DMS 273 treated with DMSO at 0.1 percent for 48 hours (cell line): ENCODE measurements at places on chromosomes 2 and 18.

GRCh38 chr18:63186520-63187222 is 132.9 kb downstream of the BCL2 start:
- no peak for DNase-seq

DNA sequence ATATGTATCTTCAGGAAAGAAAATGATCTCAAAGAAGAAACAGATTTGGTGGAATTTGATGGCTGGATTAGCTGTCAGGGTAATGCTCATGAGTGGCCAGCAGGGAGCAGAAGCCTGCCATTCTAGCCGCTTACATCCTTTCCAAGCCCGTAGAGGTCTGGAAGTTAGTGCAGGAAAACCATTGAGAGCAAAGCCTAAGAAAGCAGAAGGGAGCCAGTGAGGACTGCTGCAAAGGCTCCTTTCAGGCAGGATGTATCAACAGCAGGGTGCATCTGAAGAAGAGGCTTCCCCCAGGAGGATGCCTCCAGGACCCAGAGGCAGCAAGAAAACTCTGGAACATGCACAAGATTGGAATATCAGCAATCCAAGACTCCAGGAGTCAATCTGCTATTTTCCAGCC is 22.9 kb upstream of the LBH start:
- DNase-seq = peak; percentile 30

DNA sequence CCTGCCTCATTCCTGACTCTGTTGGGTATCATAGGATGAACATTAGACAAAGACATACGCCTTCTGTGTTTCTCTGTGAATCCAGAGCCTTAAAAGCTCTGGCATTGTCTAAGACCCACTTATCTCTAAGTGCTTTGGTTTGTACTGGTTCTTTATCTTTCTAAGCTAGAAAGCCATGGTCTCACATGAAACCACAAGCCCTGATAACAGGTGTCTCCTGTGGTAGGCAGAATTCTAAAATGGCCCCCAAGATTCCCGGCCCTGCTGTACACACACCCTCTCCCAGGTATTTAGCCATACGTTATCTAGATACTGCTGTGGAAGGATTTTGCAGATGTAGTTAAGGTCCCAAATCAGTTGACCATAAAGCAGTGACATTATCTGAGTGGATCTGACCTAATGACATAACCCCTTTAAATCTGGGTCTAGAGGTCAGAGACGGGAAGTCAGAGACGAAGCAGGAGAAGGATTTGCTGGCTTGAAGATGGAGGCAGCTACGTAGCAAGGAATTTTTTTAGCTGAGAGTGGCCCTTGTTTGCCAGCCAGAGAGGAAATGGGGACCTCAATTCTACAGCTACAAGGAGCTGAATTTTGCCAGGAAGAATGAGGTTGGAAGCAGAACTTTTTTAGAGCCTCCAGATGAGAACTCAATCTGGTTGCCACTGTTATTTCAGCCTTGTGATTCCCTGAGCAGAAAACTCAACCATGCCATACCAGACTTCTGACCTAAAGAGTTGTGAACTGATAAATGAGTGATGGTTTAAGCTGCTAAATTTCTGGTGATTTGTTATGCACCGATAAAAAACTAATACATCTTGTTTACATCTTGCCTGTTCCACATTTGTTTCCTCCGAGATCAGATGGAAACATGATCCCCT is 186.7 kb downstream of the CAMKMT start:
- no peak for DNase-seq

DNA sequence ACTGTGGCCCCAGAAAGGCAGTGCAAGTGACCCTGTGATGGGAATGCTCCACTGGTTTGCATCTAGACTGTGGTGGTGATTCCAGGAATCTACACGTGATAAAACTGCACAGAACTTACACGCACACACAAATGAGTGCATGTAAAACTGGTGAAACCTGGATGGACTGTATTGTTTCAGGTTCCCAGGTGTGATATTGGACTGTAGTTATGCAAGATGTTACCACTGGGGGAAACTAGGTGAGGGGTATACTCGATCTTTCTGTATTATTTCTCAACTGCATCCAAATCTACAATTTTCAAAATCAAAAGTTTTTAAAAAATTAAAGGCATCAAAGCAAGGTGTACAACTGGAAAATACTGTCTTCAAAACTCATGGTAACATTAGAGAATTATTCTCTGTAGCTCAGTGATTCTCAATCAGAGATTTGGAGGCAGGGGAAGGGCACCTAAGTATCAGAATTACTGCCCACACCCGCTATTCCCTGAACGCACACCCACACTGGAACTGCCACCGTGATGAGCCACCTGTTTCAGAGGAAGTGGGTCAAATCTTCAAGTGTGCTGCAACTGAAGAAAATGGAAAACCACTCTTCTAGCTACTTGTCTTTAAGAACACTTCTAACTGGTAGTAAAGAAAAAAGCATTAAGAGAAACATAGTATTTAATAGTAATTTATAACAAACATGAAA is 26.7 kb downstream of the PTPN2 start:
- DNase-seq = no peak

GRCh38 chr2:197674591-197674990 is 796 bp downstream of the RFTN2 start:
- DNase-seq = no peak

GRCh38 chr2:133641942-133642725 is 73.9 kb upstream of the NCKAP5 start:
- no peak for DNase-seq

DNA sequence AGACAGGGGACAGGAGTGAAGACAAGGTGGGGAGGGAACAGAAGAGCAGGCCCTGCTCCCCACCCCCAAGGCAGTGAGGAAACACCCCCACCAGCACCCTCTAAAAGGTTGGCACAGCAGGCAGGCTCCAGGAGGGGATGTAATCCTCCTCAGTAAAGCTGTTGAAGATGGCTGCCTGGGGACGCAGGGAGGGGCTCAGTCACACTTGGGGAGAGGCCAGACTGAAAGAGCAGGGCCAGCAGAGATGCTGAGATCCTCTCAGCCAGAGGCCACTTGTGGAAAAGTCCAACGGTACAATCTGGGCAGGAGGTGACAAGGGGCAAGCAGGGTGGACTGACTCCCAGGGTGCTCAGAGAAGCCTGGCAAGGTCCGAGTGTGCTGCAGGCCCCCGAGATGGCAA is 154.8 kb upstream of the ID2 start:
- DNase-seq = no peak

- DNase-seq = no peak
These were observed 8.2 kb upstream of the CHRNA1 start for GRCh38 chr2:174772472-174772801.

DNA sequence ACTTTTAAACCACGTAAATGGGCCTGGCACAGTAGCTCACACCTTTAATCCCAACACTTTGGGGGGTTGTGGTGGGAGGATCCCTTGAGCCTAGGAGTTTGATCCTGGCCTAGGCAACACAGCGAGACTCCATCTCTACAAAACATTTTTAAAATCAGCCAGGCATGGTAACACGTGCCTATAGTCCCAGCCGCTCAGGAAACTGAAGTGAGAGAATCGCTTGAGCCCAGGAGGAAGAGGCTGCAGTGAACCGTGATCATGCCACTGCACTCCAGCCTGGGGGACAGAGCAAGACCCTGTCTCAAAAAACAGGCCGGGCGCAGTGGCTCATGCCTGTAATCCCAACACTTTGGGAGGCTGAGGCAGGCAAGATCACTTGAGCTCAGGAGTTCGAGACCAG is 12.2 kb downstream of the ROCK1 start:
- DNase-seq = no peak

DNA sequence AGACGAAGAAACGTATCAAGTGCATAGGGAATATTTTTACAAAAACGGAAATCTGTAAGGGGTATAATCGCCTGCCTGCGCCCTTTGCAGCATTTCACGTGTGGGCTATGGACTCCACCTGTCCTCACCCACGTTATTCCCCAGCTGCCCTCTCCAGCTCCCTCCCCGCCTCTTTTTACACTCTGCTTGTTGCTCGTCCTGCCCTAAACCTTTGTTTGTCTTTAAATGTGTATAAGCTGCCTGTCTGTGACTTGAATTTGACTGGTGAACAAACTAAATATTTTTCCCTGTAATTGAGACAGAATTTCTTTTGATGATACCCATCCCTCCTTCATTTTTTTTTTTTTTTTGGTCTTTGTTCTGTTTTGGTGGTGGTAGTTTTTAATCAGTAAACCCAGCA is 169.4 kb upstream of the SIX3 start:
- no peak for DNase-seq

- DNase-seq = no peak
These were observed 158.5 kb downstream of the CDC42EP3 start for GRCh38 chr2:37512971-37513370.

GRCh38 chr2:48504647-48505327 is 25.2 kb upstream of the STON1 start:
- no peak for DNase-seq

- DNase-seq = peak; percentile 9
These were observed 78.5 kb downstream of the ACSL3 start for GRCh38 chr2:222939208-222939856.

- DNase-seq = no peak
These were observed 891.6 kb upstream of the CRIM1 start for GRCh38 chr2:35463805-35464596.

GRCh38 chr2:209469481-209469880 is 45.6 kb downstream of the MAP2 start:
- DNase-seq = no peak

GRCh38 chr2:6755456-6755855 is 110.3 kb downstream of the CMPK2 start:
- DNase-seq = no peak

DNA sequence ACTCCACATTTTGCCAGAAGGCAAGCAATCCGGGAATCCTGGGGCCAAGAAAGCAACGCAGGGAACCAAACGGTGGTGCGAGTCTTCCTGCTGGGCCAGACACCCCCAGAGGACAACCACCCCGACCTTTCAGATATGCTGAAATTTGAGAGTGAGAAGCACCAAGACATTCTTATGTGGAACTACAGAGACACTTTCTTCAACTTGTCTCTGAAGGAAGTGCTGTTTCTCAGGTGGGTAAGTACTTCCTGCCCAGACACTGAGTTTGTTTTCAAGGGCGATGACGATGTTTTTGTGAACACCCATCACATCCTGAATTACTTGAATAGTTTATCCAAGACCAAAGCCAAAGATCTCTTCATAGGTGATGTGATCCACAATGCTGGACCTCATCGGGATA is 26.8 kb downstream of the B3GNT2 start:
- DNase-seq = no peak

DNA sequence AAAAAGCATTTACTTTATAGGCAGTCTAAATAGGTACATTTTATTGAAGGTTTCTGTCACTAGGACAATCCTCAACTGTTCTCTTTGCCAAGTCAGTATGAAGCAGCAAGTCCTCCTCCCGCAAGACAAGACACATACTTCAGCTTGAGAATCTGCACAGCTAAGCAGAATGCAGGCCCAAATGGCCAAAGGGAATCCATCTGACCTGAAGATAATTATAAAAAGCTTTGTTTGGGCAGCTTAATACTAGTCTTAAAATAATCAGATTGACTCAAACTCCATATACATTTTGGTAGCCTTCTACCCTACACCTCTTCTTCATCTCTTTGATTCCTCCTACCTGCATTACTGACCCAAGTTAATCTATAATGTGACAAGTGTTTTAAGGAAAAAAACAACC is 1.8 kb downstream of the LANCL1 start:
- no peak for DNase-seq

DNA sequence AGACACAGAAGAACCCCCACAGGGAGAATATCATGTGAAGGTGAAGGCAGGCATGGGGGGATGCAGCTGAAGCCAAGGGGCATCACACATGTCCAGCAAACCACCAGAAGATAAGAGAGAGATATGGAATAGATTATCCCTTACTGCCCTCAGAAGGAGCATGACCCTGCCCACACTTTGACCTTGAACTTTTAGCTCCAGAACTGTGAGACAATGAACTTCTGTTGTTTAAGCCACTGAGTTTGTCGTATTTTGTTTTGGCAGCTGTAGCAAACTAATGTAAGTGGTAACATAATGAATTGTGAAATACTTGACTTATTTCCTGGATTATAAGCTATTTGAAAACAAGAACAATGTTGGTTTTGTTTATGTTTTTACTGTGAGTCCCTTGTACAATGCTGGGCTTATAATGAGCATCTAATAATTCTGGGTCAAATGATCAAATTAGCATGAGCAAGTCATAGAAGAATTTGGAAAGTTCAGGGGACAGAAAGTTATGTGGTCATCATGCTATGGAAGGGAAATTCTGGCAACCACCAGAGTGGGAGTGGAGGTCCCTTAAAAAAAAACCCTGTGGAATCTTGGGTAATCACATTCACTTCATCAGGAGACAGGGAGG is 541.0 kb upstream of the KLHL29 start:
- DNase-seq = no peak

GRCh38 chr2:169649278-169649677 is 44.9 kb downstream of the CFAP210 start:
- DNase-seq = no peak

GRCh38 chr2:100972452-100972851 is 29.6 kb upstream of the RPL31 start:
- DNase-seq = no peak

DNA sequence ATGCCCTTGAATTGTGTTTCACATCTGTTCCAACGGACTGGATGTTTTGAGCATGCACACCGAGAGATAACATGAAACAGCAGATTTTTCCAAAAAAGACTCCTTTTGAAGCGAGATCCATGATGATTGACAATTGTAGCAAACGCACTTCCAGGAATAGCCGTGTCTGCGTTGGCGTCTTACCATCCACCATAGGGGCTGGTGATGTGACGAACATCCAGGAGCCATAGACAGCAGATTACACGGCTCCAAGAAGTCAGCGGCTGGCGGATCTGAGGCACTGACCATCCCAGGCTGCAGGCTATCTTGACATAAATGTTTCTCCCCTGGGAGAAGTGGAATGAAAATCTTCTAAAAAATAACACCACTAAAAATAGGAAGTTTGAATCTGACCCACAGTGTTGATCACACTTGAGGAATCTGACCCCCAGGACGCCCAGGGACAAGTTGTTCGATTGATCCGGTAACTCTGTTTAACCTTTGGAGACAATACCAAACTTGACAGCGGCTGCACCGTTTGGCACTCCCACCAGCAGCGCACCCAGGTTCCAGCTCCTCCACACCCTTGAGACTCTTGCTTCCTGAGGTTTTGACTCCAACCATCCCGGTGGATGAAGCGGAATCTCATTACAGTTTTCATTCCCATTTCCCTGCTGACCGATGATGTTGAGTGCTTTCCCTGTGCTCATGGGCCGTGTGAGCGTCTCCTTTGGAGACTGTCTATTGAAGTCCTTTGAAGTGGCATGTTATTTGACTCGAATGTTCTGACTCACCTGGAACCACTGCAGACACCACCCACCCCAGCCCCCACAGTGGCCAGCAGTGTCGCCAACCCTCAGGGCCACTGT is 140.0 kb upstream of the GPC1 start:
- DNase-seq = no peak

GRCh38 chr2:108607706-108608301 is 73.5 kb downstream of the LIMS1 start:
- no peak for DNase-seq

DNA sequence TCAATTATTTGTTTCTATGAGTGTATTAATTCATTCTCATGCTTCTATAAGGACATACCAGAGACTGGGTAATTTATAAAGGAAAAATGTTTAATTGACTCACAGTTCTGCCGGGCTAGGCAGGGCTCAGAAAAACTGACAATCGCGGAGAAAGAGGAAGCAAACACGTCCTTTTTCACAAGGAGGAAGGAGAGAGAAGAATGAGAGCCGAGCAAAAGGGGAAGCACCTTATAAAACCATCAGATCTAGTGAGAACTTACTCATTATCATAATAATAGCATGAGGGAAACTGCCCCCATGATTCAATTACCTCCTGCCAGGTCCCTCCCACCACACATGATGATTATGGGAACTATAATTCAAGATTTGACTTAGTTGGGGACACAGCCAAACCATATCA is 294.0 kb downstream of the DSC3 start:
- DNase-seq = no peak
